Nucleus accumbens (tissue), 56 donors: ENCODE measurements at places on chromosomes 2 and 18.
A peak's percentile ranks its signal among the peaks of the same experiment; 100 is the strongest.

- DNase-seq = no peak
These were observed 157.9 kb downstream of the CLIP4 start for GRCh38 chr2:29273004-29273684.

- DNase-seq = peak; percentile 8
These were observed 24.6 kb downstream of the FECH start for GRCh38 chr18:57561728-57562423.

DNA sequence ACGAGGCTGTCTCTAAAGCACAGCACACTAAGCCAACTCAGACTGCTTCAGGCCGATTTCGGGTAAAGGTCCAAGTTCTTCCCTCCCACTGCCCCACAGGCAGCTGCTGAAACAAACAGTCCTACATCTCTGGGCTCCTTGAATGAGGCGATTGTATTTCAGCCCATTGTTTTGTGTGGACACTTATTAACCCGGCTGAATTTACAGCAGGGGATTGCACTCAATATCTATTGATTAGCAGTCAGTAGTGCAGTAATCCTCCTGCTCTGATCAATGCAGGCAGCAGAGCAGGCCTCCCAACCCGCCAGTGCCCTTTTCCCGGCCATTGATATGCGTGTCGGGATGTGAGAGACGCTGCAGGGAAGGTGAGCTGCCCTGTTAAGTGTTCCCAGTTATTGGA, 330.1 kb downstream of the CMPK2 start:
- peak; percentile 6 for DNase-seq

GRCh38 chr2:85607268-85608215, 4.3 kb downstream of the C2orf68 start:
- no peak for DNase-seq

DNA sequence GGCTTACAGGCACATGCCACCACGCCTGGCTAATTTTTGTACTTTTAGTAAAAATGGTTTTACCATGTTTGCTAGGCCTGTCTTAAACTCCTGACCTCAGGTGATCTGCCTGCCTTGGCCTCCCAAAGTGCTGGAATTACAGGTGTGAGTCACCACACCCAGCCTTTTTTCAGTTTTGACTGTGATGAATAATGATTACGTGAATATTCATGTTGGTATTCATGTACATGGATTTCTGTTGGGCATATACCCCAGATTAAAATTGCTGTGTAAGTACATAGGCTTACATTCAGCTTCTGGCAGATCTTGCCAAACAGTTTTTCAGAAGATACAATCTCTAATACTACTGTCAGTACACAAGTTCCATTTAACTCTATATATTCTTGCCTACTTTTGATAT, 20.9 kb downstream of the SLC39A10 start:
- DNase-seq = no peak

DNA sequence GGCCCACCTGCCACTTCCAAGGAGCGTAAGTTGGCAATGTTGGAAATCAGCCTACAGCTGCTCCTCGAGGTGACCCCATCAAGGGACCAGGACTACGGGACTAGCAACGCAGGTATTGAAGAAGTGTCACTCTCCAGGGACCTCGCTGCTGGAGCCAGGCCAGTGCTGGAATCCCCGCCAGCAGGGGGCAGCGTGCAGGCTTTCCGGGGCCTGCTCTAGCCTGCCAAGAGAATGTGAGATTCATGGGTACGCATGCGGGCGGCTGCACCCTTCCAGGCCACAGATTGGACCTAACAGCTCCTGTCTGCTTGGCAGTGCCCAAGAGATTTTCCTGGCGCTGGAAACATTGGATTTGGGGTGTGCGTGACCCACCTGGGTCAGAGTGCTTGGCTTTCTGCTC, 182.8 kb upstream of the RAB12 start:
- no peak for DNase-seq

- DNase-seq = no peak
These were observed 21.3 kb upstream of the SLC3A1 start for GRCh38 chr2:44254023-44254422.
